Cardiac fibroblast (primary cell): ENCODE measurements at places on chromosomes 5 and 9.

GRCh38 chr5:91938441-91938840, 555.3 kb upstream of the ARRDC3 start:
- peak; percentile 23 for DNase-seq

- DNase-seq = no peak
Observed at GRCh38 chr5:157086751-157087359, 22.0 kb downstream of the HAVCR2 start.

GRCh38 chr5:150486402-150487198, 21.3 kb upstream of the NDST1 start:
- DNase-seq = peak; percentile 53

- DNase-seq = no peak
Observed at GRCh38 chr5:88518131-88519016, 249.7 kb upstream of the TMEM161B start.

DNA sequence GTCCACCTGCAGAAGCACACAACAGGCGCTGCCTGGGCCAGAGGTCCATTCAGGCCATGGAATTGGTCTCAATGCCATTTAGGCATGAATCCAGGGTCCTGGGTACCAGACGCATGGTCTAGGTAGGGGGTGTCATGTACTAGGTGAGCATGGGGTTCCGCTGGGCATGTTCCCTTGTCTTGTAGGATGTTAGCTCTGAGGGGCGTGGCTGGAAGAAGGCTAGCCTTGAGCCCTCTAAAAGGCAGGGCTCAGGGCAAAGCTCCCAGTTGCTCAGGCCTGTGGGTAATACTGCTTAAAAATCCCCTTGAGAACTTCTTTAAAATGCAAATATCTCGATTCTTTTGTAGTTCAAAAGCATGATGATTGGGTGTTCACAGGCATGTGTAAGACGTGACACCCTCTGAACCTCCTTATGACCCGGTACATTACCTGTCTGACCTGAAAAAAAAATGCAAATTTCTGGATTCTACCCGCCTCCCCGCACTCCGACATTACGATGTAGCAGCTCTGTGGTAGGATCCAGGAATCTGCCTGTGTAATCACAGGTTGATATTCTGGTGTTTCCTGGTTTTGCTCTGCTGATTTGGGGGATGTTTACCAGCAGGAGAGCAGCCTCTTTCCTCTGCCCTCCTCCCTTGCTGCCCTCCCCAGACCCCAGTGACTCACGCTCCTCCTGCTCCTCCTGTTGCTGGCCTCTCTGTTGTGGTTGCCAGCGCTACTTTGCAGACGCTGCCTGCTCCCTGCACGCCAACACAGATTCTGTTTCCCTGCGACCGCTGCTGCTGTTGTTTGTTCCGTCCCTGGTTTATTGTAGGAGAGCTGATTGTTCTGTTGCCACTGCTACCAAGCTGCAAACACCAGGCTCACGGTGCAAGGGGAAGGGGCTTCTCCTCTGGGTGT, 5.7 kb downstream of the TMC1 start:
- peak; percentile 96 for DNase-seq

GRCh38 chr5:66513130-66513529, 83.1 kb upstream of the MAST4 start:
- no peak for DNase-seq

DNA sequence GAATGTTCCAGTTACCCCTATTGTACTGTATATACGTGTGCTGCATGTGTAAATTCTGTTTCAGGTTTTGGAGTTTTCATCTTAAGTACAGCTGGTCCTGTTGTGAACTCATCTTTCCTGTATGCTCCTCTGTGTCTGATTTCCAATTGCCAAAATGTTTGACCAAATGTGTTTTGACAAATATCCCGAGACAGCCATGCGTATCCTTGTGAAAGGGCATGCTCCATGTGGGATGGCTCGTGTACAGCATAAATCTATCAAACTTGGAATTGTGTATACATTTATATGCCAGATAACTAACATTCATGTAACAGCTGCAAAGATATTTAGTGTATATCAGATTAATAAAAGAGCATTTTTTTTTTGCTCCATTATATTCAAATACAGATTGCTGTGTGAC, 69.5 kb upstream of the IQGAP2 start:
- no peak for DNase-seq

- no peak for DNase-seq
Observed at GRCh38 chr9:132983491-132984201, 5.2 kb downstream of the GFI1B start.

- DNase-seq = no peak
Observed at GRCh38 chr5:4939042-4939781, 200.9 kb upstream of the ADAMTS16 start.

- DNase-seq = no peak
Observed at GRCh38 chr5:30933599-30933998, 259.9 kb upstream of the CDH6 start.

- DNase-seq = peak; percentile 76
Observed at GRCh38 chr5:165630261-165630778, 2124.9 kb downstream of the MAT2B start.

DNA sequence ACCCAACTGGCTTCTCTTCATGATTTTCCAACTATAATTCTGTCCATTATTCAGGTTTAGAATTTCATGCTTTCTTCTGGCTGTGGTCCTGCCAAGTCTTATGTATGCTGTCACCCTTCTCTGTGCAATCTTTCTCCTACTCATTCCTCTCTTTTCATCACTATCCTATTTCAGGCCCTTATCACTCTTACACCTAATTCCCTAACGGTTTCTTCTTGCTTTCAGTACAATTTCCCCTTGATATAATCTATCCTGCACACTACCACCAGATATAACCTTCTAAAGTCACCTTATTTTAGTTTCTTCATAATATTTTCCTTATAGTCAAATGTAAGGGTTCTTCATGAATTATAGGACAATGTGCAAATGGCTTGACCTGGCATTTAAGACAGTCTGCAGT, 436.2 kb downstream of the RAB3C start:
- DNase-seq = no peak

DNA sequence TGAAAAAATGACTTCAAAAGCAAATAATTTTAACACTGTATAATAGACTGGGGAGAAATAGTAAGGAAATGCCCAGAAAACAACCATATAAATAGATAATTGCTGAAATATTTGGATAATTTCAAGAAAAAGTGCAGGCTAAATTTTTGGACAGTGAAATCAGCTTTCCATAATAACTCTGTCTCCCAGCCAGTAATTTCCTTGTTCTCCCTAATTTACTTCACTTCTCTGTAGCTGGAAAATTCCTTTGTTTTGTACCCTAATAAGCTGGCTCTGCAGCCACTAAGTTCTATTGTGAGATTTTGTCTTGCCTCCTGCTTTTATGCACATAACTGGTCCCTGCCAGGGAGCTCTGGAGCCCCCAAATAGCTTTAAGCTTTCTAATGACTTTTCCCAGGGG, 27.7 kb downstream of the PRDM6 start:
- no peak for DNase-seq

GRCh38 chr5:84480873-84481637, 96.4 kb upstream of the EDIL3 start:
- DNase-seq = peak; percentile 23

DNA sequence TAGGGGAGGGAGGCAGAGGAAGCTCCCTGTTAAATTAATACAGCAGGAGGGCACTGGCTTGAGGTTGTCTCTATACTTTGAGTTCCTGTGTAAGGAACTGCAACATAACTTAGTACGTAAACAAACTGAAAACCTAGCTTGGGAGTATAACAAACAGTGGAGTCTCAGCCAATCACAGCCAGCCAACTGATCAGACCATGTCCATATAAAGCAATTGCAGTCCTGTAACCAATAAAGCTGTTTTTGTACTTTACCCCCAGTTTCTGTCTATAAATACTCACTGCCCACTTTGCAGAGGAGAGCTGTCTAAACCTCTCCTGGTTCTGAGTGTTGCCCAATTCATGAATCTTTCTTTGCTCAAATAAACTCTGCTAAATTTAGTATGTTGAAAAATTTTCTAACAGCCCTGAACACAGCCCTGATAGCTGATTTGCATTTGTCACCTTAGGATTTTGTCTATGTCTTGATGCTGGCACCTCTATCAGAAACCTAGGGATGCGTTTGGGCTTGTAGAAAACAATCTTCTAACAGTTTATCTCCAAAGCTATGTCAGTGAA, 39.9 kb downstream of the GDNF start:
- no peak for DNase-seq

GRCh38 chr5:125152044-125152443, 405.6 kb upstream of the ZNF608 start:
- no peak for DNase-seq

GRCh38 chr5:6081727-6082210, 296.6 kb downstream of the MED10 start:
- no peak for DNase-seq

DNA sequence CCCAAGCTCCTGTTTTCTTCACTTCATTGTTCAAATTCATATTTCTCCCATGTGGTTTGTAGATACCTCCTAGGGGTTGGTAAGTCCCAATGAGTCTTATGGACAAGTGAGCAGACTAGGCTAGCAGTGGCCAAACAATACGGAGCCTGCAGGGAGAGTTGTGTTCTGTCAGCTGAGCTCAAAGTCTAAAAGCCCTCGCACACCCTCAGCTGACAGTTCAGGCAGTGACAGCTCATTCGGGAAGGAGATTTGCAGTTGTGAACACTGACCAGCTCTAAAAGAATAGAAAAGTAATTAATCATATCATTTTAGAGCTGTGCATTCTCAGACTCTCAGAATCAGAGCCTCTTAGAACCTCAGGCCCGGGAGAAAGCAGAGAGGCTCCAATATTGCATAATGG, 95.1 kb downstream of the SH3TC2 start:
- no peak for DNase-seq

DNA sequence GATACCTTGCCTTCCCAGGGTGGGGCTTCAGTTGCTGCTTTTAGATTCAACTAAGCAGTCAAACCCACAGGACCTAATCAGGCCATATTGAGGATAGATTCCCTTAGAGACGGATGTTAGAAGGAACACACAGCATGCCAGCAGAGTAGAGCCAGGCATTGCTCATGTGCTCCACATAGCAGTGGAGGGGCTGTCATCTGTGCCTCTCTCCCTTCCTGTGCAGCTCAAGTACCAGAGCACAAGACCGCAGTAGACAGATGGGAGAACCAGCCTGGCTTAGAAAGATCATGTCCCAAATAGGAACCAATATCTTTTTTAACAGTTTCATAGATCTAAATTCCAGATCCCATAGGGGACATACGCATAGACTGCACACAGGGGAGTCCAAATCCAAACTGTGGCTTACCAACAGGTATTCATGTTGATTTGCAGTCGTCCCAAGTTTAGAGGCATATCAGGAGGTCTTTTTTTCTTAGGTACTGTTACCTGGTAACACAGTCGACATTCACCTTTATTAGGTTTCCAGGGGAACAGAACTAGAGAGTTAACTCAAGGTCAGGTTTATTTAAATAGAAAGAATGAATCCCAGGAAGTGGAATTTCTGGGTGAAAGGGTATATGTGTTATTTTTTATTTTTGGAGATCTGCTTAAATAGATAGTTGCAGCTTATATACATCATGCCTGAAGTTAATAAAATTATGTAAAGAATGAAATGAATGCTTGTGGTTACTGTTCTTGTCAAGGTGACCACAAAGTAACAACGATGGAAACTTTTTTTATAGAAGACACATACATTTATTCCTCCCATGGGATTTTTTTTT, 43.5 kb upstream of the PCAT7 start:
- DNase-seq = peak; percentile 3

GRCh38 chr5:172038167-172038566, 31.7 kb upstream of the FBXW11 start:
- DNase-seq = no peak

DNA sequence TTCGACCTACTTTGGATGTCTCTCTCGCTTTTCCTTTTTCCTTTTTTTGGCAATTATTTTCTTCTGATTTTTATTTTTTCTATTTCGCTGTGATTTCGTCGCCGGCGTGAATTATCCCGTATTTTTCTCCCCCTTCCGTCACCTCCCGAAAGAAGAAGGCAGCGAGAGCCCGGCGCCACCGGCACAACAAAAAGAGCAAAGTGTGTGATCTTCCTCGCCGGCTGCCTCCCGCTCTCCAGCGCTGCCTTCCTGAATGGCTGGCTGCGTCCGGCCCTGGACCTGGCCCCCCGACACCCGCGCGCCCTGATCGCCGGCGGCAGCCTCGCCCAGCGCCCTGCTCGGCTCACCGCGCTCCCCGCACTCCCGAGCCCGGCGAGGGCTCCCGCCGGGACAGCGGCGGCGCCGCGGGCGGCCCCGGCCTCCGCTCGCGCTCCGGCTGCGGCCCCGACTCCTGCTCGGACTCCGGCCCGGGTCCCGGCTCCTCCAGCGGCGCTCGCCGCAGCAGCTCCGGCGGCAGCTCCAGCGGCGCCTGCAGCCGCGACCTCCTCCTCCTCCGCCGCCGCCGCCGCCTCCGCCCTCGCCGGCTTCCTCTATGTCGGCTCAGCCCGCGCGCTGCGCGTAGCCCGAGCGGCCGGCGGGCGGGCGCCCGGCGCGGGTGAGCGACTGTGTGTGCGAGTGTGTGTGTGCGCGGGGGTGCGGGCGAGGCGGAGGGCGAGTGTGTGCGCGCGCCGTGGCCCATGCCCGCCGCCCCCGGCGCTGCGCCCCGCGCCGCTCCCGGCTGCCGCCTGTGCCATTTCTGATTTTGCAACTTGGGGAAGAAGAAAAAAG, 960 bp downstream of the NR2F1 start:
- DNase-seq = peak; percentile 76

DNA sequence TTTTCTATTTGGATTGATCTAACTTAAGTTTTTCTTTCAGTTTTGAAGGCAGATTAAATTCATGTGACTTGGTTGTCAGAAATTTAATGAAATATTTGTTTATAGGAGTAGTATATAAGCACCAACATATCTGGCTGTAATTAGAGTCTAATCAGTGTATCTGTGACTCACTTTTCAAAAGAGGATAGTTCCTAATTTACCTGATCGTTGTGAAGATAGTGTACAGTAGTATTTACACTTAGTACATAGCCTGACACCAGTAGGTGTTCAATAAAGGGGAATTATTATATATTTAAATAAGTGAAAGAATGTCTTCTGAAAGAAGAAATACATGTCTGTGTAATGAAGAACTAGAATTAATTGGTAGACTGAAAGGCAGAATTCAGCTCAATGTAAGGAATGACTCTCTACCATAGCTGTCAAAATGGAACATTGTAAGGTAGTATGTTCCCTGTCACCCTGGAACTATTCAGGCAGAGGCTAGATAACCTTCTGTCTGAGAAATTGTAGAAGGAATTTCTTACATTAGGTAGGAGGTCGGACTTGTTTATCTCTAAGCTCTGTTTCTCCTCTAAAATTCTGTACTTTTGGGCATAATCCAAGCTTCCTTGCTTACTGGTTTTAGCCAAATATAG, 8.6 kb downstream of the TGFBR1 start:
- DNase-seq = no peak

- DNase-seq = no peak
Observed at GRCh38 chr9:114256827-114257328, 66.0 kb upstream of the ORM1 start.

GRCh38 chr9:124348363-124348762, 66.9 kb downstream of the PSMB7 start:
- DNase-seq = no peak

GRCh38 chr9:114697951-114698351, 16.0 kb upstream of the TEX48 start:
- DNase-seq = no peak

DNA sequence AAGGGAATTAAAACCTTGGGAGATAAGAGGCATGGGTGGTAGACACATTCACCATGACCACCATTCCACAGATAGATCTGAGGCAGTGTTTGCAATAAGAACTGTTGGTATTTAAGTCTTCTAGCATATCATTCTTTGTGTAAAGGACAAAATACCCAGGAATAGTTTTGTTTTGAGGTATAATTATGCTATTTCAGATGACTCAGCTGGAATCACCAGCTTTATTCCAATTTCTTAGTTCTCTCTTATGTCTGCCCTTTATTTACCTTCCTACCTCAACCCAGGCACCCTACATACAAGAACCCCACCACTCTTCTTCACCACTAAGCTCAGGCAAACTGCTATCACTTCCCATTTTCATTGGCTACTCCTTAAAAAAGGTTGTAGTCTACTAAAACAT, 94.7 kb upstream of the TRIO start:
- no peak for DNase-seq
